ENCODE measurements at places on chromosomes 13 and 19.
A peak's percentile ranks its signal among the peaks of the same experiment; 100 is the strongest.

DNA sequence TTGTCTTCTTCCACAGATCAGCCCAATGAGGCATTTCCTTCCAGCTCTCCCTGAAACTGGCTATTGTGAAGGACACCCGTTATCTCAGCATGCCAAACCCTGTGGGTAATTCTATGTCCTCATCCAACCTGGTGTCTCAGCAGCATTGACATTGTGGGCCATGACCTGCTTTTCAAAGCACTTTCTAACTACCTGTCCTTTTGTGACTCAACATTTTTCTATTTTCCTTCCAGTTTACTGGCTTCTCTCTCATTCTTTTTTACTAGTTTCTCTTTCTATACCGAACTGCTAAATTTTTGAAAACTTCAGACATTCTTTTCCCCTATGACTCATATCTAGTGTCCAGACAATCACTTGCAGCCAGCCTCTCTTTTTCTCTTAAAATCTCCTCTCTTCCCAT is 136.4 kb upstream of the HTR2A start:
- no peak for DNase-seq

DNA sequence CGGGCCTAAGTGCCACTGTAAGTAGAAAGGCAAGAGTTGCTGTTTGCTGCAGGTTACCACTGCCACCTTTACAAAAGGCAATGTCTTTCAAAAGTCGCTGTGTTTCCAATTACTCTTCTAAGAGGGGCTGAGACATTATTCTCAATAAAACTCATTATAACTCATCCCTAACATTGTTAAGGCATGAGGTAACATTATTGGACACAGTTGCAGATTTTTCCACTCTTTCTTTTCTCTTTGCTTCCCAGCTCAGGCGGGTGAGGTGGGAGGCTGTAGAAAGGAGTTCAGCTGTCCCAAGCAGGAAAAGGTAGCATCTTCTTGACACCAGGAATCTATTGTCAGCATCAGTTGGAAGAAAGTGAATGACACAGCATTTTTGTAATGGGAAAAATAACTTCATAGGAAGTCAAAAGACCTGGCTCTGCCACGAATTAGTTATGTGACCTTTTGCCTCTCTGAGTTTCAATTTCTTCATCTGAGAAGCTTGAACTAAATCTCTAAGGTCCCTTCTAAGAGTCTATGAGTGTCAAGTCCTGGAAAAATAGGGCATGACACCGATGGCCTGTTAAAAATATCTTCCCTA is 2.1 kb upstream of the UBL3 start:
- DNase-seq: no peak

- DNase-seq: no peak
These were observed 9.1 kb downstream of the CACTIN start for GRCh38 chr19:3617463-3617862.

- DNase-seq: no peak
These were observed 35.5 kb downstream of the LYL1 start for GRCh38 chr19:13066933-13067807.

DNA sequence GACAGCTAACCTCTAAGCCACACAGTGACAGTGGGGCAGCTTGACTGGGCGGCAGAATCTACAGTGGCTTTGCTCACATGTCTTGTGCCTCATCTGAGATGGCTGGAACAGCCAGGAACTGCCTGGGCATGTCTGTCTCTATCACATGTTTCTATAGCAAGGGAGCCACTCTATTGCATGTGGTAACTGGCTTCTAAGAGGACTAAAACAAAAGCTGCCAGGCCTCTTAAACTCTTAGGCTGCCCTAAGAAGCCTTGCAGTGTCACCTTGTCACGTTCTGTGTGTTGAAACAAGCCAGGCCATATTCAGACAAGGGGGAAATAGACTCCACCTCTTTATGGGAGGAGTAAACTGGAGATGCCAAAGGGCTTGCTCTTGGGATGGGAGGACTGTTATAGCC is 122.9 kb upstream of the MAB21L1 start:
- DNase-seq: no peak

DNA sequence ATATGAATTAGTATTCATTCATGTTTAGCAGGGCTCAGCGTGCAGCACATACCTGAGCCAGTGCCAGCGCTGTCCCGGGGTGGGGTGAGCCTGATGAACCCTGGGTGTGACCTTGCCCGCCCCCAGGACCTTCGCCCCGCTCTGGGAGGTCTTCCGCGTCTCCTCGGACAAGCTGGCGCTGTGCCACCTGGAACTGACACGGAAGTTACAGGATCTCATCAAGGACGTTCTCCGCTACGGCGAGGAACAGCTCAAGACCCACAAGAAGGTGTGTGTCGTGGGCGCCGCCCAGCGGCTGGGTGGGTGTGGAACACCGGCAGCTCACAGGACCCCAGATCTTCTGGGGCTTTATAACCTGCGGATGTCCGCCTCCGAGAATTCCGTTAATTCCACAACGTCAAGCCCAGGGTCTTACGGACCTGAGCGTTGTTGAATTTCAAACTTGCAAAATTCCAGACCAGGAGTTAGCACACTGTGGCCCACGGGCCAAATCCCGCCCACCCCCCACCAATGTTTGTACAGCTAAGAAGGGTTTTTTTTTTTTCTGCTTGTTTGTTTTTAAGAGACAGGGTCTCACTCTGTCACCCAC is 15.4 kb downstream of the FCHO1 start:
- DNase-seq: no peak

- DNase-seq: no peak
These were observed 104.8 kb upstream of the UBL3 start for GRCh38 chr13:29955137-29955650.

DNA sequence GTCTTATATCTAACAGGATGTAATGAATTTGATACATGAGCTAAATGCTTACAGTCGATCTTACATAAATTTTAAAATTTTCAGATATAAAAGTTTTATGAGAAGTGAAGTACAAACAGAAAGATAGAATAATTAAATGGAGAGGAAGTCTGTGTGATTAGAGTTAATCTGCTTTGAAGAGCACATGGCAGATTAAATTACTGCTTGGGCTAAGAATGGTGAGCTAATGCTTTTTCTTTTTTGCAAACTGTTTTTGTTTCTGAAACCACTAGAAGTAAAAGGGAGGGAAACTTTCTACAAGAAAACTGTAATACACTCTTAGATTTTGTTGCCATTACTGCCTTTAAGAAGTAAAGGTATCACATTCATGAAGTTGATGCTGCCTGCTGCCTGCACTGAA is 96.3 kb upstream of the SPRY2 start:
- DNase-seq: no peak

DNA sequence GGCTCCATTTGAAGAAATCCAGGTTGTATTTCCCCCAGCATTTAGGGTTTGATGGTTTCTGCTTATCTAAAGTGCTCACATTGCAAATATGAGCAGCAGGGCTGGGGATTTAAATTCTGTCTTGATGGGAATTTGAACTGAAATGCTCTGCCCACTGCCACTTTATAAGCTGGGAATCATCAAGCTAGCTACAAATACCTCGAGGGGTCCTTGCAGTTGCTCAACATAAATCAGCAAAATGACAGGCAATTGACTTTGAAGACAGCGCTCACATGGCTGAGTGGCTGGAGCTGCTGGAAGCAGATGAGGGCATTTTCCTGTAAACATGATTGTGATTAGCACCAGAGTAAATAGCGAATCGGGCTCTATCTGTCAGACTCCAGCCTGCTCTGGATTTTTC is 39.4 kb upstream of the MEDAG start:
- no peak for DNase-seq

GRCh38 chr13:100721885-100722512 is 47.4 kb upstream of the TMTC4 start:
- DNase-seq: peak; percentile 30

DNA sequence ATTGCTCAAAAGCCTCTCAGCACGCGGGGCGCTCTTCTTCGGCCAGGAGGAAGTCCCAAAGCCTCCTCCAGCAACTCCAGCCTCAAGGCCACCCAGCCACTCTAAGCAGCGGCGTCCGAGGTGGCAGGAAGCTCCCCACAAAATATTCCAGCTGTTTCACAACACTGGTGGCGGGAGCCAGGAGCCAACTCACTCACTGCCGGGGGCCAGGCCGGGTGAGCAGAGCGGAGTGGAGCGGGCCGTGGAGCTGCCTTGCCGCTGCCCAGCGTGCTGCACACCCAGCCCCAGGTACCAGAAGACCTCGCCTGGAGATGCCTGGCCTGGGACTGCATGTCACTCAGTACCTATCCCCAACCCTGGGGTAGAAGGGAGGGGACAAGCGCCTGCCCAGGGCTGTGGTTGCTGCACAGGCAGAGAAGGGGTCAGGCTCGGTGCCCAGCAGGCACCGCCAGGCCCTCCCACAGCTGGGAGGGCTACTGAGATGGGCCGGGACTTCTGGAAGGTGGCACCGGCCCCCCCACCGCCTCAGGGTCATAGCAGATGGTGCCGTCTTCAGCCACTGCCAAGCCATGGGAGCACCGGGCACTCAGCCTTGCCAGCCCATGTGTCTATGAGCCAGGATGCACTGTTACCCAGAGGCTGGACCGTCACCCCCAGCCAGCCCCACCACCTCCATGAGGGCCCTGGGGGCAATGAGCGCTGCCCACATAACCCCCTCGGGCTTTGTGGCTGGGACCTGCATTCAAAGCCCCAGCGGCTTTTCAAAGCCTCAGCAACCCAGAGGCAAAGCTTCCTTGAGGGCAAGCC is 59.2 kb downstream of the MLLT1 start:
- no peak for DNase-seq

DNA sequence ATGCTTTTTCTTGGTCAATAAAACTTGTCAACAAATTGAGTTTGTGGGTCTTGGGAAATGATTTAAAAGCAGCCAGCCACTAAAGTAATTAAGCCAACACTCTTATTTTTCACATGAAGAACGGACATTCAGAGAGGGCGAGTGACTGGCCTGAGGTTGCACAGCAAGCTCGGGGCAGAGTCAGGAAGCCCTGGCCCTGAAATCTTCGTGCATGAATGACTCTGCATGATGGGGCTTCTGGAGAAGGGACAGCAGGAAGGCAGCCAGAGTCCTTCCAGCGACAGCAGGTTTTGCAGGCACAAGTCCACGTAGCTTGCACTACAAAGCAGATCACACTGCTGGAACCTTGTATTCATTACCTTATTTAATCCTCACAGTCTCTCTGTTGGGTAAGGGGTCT is 232.5 kb downstream of the ZNF536 start:
- no peak for DNase-seq

GRCh38 chr13:46124967-46125933 is 20.4 kb upstream of the CPB2 start:
- no peak for DNase-seq

GRCh38 chr19:35727053-35727955 is 9.5 kb downstream of the KMT2B start:
- no peak for DNase-seq

GRCh38 chr13:98930151-98930591 is 47.7 kb downstream of the DOCK9 start:
- no peak for DNase-seq

DNA sequence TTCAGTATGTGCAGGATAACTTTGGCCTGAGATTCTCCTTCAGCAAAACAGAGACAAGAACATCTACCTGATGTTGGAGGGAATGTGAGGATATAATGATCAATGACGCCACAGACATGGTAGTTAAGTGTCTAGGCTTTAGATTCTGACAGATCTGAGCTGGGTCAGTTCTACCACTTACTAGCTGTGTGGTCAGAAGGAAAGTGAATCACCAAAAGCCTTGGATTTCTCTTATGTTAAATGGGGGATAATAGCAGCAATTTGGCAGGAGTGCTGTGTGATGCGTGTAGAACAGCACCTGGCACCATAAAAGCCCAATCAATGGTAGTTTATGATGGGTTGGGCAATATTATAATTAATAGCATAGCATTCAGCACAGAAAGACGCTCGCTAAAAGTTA is 41.7 kb downstream of the RXFP2 start:
- DNase-seq: no peak

DNA sequence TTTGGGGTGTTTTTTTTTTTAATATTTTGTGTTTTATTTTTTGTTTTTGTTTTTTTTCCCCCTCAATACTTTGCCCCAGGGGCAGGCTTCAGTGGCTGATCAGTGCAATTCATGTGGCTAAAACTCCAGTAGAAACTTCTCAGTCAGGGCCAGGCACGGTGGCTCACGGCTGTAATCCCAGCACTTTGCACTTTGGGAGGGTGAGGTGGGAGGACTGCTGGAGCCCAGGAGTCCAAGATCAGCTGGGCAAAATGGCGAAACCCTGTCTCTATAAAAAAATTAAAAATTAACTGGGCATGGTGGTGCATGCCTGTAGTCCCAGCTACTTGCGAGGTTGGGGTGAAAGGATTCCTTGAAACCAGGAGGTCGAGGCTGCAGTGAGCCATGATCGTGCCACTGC is 17.4 kb upstream of the ATP8A2 start:
- DNase-seq: no peak

DNA sequence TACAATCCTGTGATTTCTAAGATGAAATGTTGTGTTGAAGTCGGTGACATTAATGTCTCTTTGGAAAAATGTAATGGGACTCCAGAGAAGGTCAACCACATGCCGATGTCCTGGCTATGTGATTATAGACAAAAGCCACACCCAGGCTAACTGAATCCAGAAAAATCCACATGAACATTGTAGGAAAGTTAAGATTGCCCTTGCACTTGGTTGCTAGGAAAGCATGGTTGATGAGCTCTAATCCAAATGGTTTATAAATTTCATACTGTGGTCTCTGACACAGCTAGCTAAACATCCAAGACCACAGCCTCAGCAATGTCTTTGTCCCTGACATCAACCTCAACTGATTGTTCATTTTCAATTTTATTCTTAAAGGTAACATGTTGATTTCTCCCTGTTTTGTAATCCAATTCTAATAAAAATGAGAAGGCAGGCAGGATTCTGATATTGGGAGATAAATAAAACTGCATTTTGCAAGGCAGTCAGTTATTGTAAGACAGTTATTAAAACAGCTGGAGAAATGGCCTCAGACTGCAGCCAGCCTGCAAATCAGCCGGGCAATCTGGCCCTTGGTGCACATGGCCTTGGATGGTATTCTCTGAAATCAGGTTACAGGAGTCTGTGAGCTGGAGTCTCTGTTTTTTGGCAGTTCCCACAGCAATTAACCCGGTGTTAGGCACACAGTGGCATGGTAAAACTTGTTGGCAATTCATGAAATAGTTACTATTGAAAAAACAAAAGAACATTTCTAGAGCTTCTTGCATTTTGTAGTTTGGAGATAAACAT is 93.9 kb downstream of the STARD13 start:
- no peak for DNase-seq

DNA sequence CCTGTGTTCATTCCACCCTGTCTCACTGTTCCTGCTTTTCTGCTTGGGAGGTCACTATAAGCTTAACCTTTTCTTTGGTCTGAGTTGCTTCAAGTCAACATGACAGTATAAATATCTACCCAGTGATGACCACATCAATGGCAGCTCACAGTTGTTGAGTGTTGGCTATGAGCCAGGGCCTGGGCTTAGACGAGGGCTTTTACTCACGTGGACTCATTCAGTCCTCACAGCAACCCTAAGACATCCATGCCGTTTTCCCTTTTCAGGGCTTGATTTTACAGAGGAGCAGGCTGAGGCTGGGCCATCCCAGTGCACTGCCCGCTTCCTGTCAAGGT is 10.2 kb upstream of the CCDC97 start:
- DNase-seq: no peak
